Effector memory CD4-positive, alpha-beta T cell (primary cell): ENCODE measurements at places on chromosomes 2 and 18.
A peak's percentile ranks its signal among the peaks of the same experiment; 100 is the strongest.

- no peak for DNase-seq
Observed at GRCh38 chr18:30481871-30482270, 560.7 kb downstream of the DSC3 start.

GRCh38 chr18:49046125-49046524 lies 95.4 kb upstream of the SMAD7 start:
- DNase-seq, result no peak

- DNase-seq, result no peak
Observed at GRCh38 chr2:109013051-109013450, 24.0 kb upstream of the EDAR start.

DNA sequence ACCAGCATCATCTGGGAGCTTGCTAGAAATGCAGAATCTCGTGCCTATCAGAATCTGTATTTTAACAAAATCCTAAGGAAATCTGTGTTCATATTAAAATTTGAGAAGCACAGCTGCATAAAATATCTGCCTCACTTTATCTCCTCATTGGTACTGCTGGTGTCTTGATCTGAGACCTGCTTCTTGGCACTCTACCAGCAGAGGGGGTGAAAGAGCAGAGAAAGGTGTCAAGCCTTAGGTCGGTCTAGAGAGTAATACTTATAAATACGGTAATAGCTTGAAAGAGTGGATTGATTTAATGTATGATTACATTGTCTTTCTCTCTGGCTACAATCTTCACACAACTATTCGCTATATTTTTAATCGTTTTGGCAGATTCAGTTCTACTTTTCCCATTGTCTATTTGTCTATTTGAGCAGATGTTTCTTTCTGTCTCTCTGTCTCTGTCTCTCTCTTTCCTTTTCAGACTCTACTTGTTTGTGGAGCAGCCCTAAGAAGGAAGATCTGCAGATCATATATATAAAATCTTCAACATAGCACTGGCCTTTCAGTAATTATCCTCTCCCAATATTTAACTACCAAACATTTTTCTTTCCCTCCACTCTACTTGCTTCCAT lies 1.7 kb upstream of the GCG start:
- DNase-seq, result peak; percentile 20

GRCh38 chr18:78571831-78572347 lies 407.7 kb upstream of the SALL3 start:
- DNase-seq, result no peak

- no peak for DNase-seq
Observed at GRCh38 chr2:41806286-41806685, 241.5 kb upstream of the PKDCC start.

GRCh38 chr2:112841295-112842044 lies 4.9 kb upstream of the IL1B start:
- no peak for DNase-seq

DNA sequence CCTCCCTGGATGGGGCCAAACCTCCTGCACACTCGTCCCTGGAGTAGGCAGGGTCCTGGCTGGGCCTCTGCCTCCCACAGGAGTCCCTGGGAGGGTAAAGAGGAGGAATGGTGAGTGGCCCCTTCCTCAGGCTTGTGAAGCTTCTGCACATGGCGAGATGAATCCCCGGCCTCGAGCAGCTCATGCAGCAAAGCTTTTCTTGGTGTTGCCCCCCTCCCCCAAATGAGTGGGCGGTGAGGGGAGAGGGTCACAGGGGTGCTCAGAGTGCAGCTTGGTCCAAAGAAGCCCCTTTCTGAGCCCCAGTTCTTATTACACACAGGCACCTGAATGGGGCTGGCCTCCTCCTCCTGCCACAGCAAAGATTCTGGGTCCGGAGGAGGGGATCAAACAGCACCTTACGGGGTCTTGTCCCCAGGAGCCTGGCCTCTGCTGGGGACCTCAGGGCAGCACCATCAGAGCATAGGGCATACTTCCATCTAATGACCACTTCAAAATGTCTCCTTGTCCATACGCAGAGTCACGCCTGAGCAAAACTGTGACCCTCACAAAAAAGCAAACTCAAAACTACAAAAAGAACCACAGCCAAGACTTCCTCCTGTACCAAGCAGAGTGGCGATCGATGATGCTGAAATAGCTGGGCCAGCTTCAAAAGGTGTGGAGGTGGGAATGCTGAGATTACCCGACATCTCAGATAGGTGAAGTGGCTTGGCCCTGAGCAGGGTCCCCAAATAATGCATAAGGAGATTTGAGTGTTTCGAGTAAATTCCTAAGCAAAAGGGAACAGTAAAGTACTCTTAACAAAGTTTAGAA lies 148.4 kb upstream of the TWIST2 start:
- no peak for DNase-seq

GRCh38 chr2:31081492-31081891 lies 56.7 kb downstream of the GALNT14 start:
- no peak for DNase-seq

GRCh38 chr2:105383432-105384166 lies 15.3 kb downstream of the FHL2 start:
- DNase-seq, result no peak

DNA sequence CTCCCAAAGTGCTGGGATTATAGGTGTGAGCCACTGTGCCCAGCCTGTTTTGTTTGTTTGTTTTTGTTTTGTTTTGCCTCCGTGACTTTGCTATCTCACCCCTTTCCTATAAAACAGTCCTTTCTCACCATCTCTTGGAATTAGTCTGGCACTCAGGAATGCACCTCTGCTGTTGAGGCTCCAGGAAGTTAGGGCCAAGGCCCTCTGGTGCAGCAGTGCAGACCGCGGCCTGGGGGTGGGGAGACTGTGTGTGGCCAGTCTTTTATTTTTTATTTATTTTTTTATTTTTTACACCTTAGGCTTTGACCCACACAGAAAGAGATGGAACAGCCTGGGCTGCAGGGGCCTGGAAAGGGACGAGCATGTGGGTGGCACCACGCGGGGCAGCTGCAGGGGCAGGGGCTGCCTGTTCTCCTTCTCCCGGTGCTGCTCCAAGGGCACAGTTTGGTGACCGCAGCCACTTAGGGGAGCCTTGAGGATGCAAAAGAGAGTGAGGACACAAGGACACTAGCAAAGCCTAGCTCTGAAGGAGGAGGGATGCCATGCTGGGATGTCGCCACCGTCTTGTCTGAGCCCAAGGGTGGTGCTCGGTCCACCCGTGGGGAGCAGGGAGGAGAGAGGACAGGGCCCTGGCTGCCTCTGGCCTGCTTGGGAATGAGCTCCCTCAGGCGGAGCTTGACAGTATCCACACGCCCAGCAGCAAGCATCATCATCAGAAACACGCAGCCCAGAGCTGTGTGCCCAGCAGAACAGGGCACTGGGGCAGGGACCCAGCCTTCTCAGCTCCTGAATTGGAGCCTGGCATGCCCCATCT lies 19.4 kb upstream of the ALPI start:
- no peak for DNase-seq
